Hematopoietic multipotent progenitor cell treated with erythropoietin and hydrocortisone succinate and interleukin-3 and kit ligand, for 4 days (in vitro differentiated cells): ENCODE measurements at places on chromosomes 2 and 18.

GRCh38 chr18:39134255-39134654, 1568.7 kb upstream of the CELF4 start:
- no peak for DNase-seq

GRCh38 chr2:118221536-118222272, 133.4 kb downstream of the INSIG2 start:
- peak; percentile 84 for DNase-seq

- DNase-seq: peak; percentile 33
These were observed 64.4 kb downstream of the IL1R2 start for GRCh38 chr2:102056079-102056581.

GRCh38 chr2:202193305-202193704, 45.1 kb downstream of the SUMO1 start:
- DNase-seq: no peak

GRCh38 chr2:128986867-128987268, 668.2 kb upstream of the HS6ST1 start:
- no peak for DNase-seq

DNA sequence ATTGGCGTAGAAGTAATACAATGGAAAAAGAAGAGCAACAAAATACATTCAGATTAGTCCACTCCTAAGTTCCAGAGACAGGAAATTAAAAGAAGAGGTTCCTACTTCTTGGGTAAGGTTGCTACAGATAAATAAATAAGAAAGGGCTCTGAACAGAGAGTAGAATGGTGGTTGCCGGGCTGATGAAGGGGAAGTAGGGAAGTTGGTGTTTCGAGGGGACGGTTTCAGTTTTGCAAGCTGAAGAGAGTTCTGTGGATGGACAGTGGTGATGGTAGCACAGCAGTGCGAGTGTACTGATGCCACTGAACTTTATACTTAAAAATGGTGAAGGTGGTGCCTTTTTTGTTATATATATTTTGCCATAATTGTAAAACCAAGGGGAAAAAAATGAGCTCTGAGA, 48.2 kb downstream of the CABYR start:
- peak; percentile 41 for DNase-seq

DNA sequence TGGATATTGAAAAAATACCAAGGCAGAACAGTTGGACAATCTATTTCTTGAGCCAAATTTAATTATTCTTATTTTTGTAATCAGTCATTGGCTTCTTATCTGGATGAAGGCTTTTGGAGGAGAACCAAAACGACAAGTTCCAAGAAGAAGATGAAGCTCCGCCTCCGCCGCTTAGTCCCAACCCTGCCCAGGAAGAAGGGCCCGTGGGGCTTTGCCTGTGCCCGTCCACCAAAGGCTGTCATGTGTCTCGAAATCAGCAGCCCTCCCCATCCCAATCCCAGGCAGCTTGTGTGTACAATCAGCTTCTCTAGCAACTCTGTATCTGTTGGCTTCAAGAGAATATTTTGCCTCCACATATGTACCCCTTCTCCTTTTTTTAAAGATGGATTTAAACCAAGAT, 24.6 kb downstream of the PTRHD1 start:
- no peak for DNase-seq

DNA sequence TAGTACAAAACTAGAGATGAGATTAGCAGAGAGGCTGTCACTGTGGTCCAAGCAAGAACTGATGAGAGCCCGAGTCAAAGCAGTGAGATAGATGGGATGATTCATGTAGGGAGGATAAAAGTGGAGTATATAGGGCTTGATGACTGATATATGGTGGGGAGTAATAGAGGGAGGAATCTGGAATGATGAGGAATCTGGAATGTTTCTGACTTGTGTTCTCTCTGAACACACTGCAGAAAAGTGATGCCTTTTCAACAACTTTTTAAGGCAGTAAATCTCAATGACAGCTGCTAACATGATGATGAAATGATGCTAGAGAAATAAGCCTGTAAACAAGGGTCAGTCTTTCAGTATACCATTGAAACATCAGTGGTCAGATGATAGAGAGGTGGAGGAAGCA, 143.5 kb upstream of the SP5 start:
- DNase-seq: no peak

DNA sequence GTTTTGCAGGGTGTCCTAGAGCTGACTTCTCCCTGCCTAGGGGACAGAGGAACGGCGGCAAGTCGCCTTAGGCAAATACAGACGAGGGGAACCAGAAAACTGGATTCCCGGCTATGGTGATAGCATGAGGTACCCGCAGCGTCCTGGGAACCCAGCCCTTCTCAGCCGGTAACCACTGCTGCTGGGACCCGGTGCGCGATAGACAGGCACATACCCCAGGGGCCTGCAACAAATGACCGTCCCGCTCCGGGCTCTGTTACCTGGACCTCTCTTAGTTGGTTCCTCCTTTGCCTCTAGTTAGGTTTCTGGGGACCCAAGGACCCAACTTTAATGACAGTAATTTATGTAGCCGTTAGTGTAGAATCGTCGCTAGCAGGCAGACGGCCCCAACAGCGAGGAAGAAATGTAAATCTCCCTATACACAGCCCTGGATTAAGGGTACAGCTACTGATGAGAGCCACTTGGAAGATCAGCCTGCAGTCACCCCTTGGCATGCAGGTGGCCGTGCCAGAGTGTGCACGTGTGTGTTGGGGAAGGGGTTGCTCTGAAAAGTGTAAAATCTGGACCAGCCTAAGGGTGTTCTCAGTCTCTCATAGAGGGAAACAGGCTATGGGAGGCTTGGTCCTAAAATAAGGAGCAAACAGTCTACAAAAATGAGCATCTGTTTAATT, 819 bp upstream of the SERPINE2 start:
- no peak for DNase-seq

DNA sequence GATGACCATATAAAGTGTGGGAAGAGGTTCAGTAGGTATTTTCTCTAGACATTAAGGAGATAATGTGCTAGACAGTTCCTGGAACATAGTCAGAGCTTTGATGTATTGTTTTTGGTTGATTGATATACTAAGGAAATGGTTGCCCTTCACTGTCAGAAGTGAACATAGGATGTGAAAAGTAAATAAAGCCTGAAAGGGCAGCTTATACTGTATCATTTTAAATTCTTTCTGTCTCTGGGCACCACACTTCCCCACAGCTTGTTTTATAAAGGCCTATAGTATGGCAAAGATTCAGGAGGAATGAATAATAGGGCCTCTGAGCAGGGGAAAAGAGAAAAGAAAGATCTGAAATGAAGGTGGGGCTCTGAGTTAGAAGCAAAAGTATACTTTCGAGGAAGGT, 72.7 kb upstream of the ITPRID2 start:
- DNase-seq: no peak

DNA sequence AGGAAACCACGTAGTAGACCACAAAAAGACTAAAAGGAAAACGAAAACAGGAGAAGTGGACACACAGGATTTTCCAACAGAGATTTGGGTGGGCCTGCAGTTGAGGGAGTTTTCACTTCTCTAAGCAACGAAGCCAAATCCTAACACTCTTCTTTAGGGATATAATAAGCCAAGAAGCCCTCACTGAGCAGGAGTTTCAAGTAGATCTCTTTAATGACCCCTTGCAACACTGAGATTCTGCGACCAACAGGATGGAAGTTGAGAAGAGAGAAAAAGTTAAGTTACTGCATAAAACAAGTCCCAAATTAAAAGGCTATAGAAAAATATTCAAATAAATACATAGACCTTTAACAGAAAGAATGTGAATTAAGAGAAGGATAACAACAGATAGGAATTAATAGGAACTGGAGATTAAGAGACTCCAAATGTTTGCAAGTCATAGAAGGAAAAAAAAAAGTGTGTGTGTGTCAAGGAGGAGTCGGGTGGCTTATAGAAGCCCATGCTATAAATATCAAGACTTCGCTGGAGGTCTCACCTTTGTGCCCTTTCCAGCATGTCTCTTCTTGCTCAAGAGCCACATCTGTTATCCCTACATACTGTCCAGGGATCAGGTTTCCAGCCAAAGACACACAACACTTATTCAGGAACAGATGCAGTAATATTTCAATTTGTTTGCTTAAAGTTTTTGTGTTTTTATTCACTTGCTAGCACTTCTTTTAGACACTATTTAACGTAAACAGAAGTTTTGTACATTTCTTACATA, 69.4 kb upstream of the ARHGAP28 start:
- DNase-seq: no peak

DNA sequence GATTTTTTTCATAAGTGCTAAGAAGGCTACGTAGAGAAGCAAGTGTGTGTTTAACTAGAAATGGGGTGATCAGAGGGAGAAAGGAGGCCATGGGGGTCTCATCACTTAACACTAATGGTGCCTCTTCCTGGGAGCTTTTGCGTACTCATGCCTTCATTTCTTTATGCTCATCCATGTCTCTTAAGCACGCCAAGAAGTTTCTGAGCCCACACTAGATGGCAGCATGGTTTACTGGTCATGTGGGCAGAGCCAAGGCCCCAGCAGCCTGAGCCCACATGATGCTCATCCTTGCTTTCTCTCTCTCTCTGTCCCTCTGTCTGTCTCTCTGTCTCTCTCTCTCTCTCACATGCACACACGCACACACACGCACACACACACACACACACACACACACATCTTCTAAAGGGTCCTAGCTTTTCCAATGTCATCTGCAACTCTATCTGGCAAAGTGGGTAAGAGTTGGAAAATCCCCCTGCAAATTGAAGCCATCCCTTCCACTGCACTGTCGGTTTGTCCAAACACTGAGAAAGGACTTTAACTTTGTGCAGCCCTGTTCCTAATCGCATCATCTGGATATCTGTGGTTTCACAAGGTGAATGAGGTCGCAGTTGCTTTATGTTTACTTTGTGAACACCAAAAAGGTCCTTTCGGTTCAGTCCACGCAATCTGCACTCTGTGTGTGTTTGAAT, 137.1 kb upstream of the CCDC68 start:
- peak; percentile 70 for DNase-seq

DNA sequence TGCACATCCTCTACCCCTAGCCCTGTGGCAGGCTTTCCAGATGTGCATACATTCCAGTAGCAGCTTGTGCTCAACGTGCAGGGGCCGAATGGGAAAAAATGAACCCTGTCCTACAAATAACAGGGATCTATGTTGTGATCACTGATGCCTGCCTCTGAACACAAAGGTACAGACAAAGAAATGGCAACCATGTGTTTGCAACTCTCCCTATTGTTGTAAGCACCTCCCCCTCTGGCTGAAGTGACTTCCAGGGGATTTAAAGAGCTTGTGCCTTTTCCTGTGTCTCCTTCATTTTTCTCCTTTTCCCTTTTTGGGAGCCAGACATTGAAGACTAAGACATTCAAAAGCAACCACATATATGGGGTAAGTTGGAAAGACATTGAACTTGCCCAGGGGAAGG, 21.6 kb downstream of the ARHGAP25 start:
- DNase-seq: no peak

- peak; percentile 44 for DNase-seq
These were observed 21.0 kb downstream of the SLC20A1 start for GRCh38 chr2:112666761-112667122.

DNA sequence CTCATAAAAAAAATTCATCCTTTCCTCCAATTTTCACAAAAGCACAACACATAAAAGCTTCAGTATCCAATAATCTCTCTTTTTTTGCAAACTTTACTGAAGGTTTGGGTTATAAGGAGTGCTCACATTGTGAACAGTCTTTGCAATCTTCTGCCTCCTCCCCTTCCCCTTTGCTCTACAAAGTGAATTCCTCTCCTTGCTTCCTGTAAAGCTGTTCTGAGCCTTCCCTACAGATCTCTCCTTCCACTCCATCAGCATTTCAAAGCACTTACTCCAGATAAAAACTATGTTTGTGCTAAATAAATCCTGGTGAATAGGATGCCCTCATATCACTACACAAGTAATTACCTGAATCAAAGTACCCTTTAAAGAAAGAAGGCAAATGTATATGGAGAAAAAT, 4.6 kb upstream of the PDK1 start:
- no peak for DNase-seq

- DNase-seq: no peak
These were observed 60.5 kb upstream of the SMAD2 start for GRCh38 chr18:47990981-47991380.

DNA sequence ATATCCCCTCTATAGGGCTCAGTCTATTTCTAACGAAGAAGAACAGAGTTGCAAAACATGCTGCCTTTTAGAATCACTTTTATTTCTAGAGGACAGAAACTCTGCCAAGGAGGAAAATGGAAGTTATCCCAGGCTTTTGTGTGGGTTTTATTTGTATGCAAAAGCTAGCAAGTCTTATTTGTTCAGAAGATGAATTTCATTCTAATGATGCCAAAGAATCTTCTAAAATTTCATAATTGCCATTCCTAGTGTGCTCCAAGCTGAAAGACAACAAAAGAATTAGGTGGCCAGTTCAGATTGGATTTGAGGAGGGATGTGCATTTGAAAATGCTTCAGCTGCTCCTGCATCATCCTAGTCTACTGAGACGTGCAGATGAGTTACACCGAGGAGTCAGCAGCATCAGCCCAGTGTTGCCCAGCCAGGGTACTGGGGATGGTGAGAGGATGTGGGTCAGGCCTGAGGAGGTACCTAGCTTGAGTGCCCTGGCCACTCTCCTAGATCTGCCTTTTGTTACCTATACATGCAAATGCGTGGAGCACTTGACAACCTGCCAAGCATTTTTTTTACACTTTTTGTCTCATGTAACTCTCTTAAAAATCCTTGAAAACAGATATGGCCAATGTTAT, 80.1 kb downstream of the KCNS3 start:
- DNase-seq: no peak

DNA sequence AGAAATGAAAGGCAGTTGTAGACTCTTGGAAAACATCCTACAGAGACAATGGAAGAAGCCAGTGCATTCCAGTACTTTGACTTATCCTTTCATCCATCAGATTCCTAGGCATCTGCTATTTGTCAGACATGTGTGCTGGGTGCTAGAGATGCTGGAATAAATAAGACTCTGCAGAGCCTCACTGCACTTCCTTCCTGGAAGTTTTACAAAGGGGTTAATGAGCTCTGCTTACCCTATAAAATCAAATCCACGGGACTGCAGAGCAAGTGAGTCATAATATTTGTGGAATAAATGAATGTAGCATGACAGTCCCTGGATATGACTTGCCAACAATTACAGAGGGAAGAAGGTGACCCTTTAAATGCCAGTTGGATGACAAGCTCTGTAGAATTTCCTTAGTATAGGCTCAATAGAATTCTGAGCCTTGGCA, 52.7 kb upstream of the NPAS2 start:
- DNase-seq: no peak

DNA sequence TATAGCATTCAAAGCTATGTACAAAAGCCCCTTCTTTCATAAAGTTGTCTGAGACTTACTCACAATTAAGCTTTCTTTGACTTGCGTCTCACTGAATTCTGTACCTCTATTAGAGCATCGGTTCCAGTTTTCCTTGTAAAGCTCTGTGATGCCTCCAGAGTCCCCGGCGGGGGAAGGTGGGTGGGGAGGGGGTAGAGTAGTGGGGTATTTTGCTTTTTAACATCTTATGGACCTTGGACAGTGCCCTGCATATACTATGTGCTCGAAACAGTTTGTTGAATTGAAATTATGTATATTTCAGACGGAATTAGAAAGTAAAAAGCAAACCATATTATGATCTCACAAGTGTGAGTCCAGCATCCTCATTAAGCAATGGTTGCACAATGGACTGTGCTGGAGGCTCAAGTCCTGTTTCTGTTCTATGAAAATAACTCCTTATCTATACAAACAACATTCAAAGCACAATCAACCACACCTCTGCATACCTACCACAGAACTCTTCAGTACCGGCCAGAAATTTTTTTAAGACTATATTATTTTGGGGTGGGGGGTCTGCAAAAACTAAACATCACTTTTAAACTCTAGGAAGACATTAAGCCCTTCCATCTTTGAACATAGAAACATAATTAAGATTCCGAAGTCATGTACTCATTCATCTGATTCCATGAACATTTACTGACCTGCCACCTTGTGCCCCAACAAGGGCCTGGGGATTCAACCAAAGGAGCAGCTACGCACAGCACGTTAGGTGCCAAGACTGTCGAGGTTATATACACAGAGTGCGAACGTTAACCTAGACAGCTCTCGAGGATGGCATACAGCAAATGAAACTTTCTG, 908 bp downstream of the STAT1 start:
- peak; percentile 56 for DNase-seq
